ENCODE measurements at places on chromosomes 12 and 14. TPM values are rescaled to one million over a fixed set of nuclear protein-coding genes. Genes with fewer than 3 reads are reported as not detected.
A peak's percentile ranks its signal among the peaks of the same experiment; 100 is the strongest.

- DNase-seq: peak; percentile 69
These were observed 31.6 kb upstream of the PTPRQ start for GRCh38 chr12:80412343-80412953.

- DNase-seq: no peak
These were observed 76.1 kb downstream of the SLC24A4 start for GRCh38 chr14:92398888-92399636.

DNA sequence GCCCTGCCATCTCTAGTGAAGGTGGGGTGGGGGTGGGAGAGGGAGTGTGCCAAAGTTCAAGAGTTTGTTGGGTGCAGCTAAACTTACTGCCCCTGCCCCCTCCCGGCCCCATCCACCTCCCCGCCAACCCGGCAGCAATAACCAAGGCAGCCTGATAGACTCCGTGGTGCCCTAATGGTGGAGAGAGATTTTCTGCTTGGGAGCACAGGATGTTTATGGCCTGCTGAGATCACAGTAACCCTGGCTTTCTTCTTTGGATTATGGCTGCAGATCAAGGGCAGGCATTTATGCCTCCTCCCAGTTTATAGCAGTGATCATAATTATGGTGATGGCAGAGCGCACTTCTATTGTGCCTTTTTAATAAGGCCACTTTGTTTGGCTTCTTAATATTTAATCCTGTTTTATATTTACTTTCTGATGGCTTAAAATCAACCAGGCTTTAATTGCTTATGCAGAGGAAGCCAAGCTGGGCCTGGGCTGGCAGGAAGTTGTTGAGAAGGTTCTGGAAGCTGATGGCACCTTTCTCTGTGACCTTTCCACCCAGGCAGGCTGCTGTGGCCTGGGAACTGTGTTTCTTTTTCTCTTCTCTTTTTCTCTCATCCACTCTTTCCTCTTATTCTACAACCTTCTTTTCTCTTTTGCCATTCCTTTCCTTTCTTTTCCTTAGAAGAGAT, 256.8 kb upstream of the FKBP4 start:
- DNase-seq: no peak

- peak; percentile 3 for DNase-seq
These were observed 183.8 kb downstream of the PAX9 start for GRCh38 chr14:36845356-36846012.

DNA sequence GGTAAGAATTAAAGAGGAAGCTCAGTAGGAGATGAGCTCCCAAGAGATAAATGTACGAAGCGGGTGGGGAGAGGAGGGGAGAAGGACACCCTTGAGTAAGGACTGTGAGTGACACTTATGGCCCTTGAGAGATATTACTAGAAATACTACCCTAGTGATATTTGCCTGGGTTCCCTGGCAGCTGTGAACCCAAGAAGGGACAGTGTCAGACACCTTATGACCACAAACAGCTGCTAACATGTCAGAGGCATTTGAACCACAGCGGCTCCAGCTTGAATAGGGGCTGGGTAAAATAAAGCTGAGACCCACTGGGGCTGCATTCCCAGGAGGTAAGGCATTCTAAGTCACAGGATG, 19.6 kb upstream of the SLC6A12 start:
- DNase-seq: no peak

GRCh38 chr14:35687335-35687939, 121.7 kb downstream of the RALGAPA1 start:
- DNase-seq: peak; percentile 68

GRCh38 chr12:101204602-101205304, 5.3 kb downstream of the SLC5A8 start:
- no peak for DNase-seq

DNA sequence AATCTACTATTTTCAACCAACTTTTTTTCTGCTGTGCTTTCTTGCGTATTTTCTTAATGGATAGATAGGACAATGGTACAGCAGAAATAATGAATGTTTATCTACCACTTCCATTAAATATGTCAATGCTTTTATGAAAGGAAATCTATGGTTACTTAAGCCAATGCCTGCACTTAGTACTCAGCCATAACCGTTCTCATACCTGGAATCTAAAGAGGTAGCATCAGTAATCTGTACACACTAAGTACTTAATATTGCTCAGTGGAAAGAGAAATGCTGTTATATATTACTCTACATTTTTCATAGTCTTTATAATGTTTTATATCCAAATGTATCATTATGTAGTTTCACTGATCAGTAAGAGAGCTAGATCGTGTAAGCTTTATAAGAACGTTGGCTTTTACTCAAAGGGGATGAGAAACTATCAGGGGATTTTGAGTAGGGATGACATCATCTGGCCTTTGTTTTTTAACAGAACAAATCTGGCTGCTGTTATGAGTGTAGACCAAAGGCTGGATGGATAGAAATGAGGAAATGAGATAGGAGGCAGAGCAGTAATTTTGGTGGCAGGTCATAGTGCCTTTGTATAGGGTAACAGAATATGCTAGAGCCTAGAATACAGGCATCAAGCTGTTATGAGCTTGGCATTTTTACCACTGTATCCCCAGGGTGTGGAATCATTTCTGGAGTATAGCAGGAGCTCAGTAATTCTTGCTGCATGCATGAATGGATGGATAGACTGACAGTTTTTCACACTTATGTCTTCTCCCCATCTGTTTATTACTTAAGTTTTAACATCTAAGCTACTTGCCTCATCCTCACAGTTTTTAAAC, 34.0 kb downstream of the ALG10B start:
- DNase-seq: no peak

DNA sequence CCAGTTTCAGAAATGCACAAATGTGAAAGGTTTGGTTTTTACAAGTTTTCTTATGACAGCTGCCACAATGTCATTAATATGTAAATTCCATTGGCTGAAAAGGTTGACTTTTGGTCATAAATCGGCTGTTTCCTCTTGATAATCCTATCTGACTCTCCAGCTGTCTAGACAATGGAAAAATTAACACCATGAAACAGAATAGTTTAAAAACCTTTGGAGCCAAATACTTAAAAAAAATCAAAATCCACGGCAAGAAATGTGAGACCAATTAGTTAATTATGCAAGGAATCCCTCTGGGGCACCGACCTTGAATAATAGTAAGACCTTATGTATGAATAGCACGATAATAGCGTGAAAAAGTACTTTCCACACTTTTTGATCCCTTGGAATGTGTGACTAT, 138.0 kb downstream of the ZNF664 start:
- no peak for DNase-seq

- no peak for DNase-seq
These were observed 4.1 kb upstream of the PIP4K2C start for GRCh38 chr12:57586832-57587429.

GRCh38 chr14:29757188-29757680, 170.4 kb downstream of the PRKD1 start:
- no peak for DNase-seq

The IAPP gene
- not detected for total RNA-seq

The FOXG1 gene
- not detected for total RNA-seq

The LGMN gene
- total RNA-seq: 18.9 TPM

The ZNF384 gene
- 16.3 TPM for total RNA-seq

The DAO gene
- total RNA-seq: not detected

The CATSPERB gene
- not detected for total RNA-seq

The ANGEL1 gene
- 3.6 TPM for total RNA-seq

The KCNH3 gene
- not detected for total RNA-seq

The GPR68 gene
- 0.28 TPM for total RNA-seq

All from IMR-90 (cell line).